T-cell (primary cell): ENCODE measurements at places on chromosomes 7 and 10. TPM values are rescaled to one million over a fixed set of nuclear protein-coding genes. Genes with fewer than 3 reads are reported as not detected.

DNA sequence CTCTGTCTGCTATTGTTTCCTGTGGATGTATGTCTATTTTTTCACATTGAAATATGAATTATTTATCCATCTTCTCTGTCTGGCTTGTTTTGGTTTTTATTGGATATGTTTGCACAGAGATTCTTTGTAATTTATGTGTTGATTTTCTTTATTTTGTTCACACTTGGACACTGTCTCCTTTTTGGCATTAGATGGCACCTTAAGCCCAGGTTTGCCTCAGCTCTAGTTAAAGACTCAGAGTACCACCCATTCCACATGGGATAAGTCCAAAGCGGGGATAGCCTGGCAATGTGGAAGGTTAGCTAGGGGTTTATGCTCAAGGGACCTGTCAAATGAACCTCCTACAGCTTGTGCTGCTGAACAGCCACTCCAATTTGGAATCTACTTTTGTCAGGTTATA is 14.1 kb downstream of the FEZF1 start:
- no peak overlapping the region for H3K4me3 ChIP-seq
- no peak overlapping the region for H3K27ac ChIP-seq
- no peaks in the 10 kb centered on the region for H3K36me3 ChIP-seq
- no peak for DNase-seq
- H3K4me1 ChIP-seq: no peaks in the 10 kb centered on the region
- no peaks in the 10 kb centered on the region for H3K27me3 ChIP-seq

DNA sequence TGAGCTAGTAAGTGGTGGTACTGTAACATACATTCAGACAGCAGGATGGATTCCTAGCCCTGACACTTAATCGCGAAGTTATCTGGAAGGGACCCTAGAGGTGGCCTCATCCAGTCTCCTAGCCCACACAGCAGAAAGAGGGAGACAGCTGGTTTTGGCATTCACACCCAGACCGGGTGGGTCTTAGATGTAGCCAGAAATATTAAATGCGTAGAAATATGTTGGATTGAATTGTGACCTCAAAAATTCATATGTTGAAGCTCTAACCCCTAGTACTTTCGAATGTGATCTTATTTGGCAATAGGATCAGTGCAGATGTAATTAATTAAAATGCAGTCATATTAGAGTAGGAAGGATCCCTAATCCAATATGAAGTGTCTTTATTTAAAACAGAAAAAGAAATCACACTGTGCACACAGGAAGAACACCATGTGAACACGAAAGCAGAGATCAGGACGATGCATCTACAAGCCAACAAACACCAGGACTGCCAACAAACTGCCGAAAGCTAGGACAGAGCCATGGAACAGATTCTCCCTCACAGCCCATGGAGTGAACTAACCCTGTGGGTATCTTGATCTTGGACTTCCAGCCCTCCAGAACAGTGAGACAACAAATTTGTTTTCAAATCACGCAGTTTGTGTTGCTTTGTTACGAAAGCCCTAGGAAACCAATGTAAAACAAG is 2.9 kb upstream of the XPNPEP1 start:
- no peaks in the 10 kb centered on the region for H3K36me3 ChIP-seq
- no peak overlapping the region for H3K4me3 ChIP-seq
- H3K4me1 ChIP-seq: peaks cover 27% of the 10 kb centered on the region
- H3K27me3 ChIP-seq: no peaks in the 10 kb centered on the region
- no peak for DNase-seq

EXOC4 gene
- 108 TPM for total RNA-seq

OAT gene
- 23.2 TPM for total RNA-seq

GRCh38 chr10:6072215-6072934 is 10.2 kb upstream of the IL2RA start:
- H3K4me1 ChIP-seq: peaks cover 49% of the 10 kb centered on the region
- no peak for DNase-seq
- H3K36me3 ChIP-seq: no peaks in the 10 kb centered on the region

- no peak for DNase-seq
- no peaks in the 10 kb centered on the region for H3K36me3 ChIP-seq
- no peak overlapping the region for H3K27ac ChIP-seq
- no peak overlapping the region for H3K4me3 ChIP-seq
Measured at GRCh38 chr7:108003599-108003935, 606 bp upstream of the LAMB1 start.

OPALIN gene
- not detected for total RNA-seq

- no peak overlapping the region for H3K4me3 ChIP-seq
- peaks cover 13% of the 10 kb centered on the region for H3K4me1 ChIP-seq
- H3K27ac ChIP-seq: no peak overlapping the region
- peaks cover 18% of the 10 kb centered on the region for H3K36me3 ChIP-seq
- DNase-seq: no peak
Measured at GRCh38 chr7:130907439-130907838, 173.4 kb upstream of the KLF14 start.

ZNF365 gene
- 2.3 TPM for total RNA-seq

DNA sequence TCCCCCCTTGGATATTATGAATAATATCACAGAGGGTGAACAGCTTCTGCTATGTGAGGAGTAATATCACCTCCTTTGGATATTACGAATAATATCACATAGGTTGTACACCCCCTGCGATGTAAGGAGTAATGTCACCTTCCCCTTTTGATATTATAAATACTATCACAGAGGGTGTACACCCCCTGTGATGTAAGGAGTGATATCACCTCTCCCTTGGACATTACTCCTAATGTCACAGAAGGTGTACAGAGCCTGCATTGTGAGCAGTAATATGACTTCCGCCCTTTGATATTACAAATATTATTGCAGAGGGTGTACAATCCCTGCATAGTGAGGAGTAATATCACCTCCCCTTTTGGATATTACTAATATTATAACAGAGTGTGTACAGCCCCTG is 9.2 kb upstream of the TMEM225B start:
- H3K36me3 ChIP-seq: no peaks in the 10 kb centered on the region
- no peak for DNase-seq
- H3K27me3 ChIP-seq: no peaks in the 10 kb centered on the region
- H3K4me1 ChIP-seq: no peaks in the 10 kb centered on the region

ARHGAP22 gene
- total RNA-seq: 2.2 TPM

DNA sequence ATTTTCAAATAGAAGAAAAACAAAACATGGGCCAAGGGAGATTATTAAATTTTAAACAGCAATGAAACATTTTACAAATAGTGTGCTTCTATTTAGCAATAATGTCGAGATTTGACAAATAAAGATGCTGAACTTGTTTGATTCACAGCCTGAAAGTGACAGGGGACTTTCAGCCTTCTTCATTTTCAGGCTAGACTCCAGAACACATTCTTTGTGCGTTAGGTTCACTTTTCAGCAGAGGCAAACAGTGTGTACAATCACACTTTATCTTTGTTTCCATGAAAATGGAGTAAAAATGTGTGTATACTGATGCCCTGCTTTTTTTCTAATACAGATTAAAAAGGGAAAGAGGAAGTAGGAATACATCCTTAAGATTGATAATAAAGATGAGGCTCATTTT is 35.6 kb downstream of the FAM171A1 start:
- no peak for DNase-seq
- H3K4me3 ChIP-seq: no peak overlapping the region
- peaks cover 10% of the 10 kb centered on the region for H3K27me3 ChIP-seq
- no peak overlapping the region for H3K27ac ChIP-seq
- H3K36me3 ChIP-seq: no peaks in the 10 kb centered on the region

DNA sequence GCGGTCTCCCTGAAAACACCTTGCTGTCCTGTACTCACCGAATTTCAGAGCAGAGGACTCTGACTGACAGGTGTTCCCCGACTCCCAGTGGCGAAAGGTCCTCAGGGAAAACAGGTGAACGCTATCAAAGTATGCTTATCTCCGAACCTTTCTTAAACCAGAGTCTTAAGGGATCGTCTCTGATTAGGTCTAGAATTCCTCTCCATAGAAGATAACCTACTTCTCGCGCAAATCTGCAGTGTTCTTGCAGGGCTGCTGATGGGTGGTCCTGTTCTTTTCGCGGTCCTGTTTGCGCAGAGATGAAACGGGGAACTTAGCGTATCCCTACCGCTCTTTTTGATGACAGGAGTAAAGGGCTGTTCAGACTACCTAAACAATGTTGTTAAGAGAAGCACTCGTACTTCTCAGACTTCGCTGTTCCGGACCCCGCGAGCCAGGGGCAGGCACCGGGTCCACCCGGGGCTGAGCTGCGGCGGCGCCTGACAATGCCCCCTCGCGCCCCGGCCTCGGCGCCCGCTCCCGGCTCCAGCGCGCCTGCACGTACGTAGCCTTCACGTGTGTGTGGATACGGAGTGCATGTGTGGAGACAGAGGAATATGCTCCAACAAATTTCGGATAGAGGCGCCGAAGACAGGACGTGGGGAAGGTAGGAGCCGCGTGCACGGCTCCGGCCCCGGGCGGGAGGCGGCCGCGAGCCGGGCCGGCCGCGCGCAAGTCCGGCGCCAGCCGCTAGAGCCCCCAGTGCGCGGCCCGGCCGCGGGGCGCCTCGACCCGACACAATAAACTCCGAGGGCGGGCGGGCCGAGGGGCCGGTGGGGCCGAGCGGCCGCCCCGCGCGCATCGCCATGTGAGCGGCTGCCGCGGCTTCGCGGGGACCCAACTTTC is 766 bp upstream of the ZMYND11 start:
- H3K4me1 ChIP-seq: peaks cover 20% of the 10 kb centered on the region
- no peaks in the 10 kb centered on the region for H3K27me3 ChIP-seq
- no peaks in the 10 kb centered on the region for H3K36me3 ChIP-seq
- H3K4me3 ChIP-seq: peak overlapping the region; percentile 50
- H3K27ac ChIP-seq: peak overlapping the region; percentile 53

GPRIN2 gene
- total RNA-seq: not detected

DNA sequence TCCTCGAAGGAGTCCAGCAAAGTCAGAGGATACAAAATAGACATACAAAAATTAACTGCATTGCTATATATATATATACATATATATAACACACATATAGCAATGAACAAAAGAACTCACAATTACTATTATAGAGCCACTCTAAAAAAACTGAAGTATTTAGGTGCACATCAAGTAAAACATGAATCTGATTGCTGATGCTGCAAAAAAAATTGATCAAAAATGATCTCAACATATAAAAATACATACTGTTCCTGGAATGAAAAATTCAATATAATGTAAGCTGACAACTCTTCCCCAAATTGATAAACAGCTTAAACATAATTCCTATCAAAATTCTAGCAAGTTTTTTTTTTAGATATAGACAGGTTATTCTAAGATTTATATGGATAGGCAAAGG is 126.8 kb downstream of the ALOX5 start:
- no peak overlapping the region for H3K4me3 ChIP-seq
- no peak overlapping the region for H3K27ac ChIP-seq
- no peaks in the 10 kb centered on the region for H3K4me1 ChIP-seq
- no peak for DNase-seq
- H3K27me3 ChIP-seq: no peaks in the 10 kb centered on the region

PVRIG gene
- 46.9 TPM for total RNA-seq

- H3K4me1 ChIP-seq: no peaks in the 10 kb centered on the region
- DNase-seq: no peak
- peaks cover 22% of the 10 kb centered on the region for H3K27me3 ChIP-seq
- no peaks in the 10 kb centered on the region for H3K36me3 ChIP-seq
Measured at GRCh38 chr7:45687721-45688120, 113.6 kb downstream of the ADCY1 start.

DNA sequence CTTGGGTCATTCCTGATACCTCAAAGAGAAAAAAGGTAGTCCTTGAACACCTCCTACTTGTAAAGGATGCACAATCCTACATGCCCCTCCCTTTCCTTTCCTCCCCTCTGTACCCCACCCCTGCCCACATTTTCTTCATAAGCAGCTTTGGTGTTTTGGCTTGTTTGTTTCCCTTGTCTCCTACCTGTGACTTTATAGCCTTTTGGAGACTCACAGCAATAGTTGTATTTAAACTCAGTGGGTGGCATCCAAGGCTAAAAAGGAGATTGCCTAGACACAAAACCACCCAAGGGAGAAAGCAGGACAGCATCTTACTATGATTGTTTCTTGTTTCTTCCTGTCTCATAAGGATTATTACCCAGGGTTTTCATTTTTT is 63.4 kb downstream of the EGFR start:
- no peaks in the 10 kb centered on the region for H3K27me3 ChIP-seq
- DNase-seq: no peak
- H3K27ac ChIP-seq: no peak overlapping the region

- DNase-seq: no peak
- no peaks in the 10 kb centered on the region for H3K27me3 ChIP-seq
- H3K4me3 ChIP-seq: no peak overlapping the region
Measured at GRCh38 chr7:23622506-23622925, 25.3 kb downstream of the CCDC126 start.

IL15RA gene
- total RNA-seq: 10.1 TPM

ATOH7 gene
- not detected for total RNA-seq

DNA sequence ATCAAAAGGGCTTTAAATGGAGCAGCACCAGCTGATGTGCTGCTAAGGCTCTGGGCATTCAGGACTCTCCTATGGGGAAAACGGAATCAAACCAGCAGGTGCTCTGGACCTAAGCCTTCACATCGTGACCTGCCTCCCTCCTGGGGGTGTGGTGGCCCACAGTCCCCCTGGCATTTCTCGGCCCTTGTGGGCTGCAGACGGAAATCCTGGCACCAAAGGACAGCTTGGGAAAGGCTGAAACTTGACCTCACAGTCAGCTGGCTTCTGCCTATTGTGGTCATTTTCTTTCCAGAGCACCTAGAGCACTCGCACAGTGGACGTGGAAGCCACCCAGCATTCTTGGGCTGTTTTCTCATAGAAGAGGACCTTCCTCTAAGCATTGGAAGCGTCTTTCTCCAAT is 74.8 kb downstream of the TPST1 start:
- no peak for DNase-seq
- H3K27me3 ChIP-seq: no peaks in the 10 kb centered on the region
- no peak overlapping the region for H3K4me3 ChIP-seq
- H3K4me1 ChIP-seq: no peaks in the 10 kb centered on the region
- H3K27ac ChIP-seq: no peak overlapping the region

- H3K27me3 ChIP-seq: no peaks in the 10 kb centered on the region
- DNase-seq: no peak
- no peaks in the 10 kb centered on the region for H3K36me3 ChIP-seq
- H3K4me3 ChIP-seq: no peak overlapping the region
- H3K27ac ChIP-seq: no peak overlapping the region
- no peaks in the 10 kb centered on the region for H3K4me1 ChIP-seq
Measured at GRCh38 chr10:106557951-106558733, 606.4 kb downstream of the SORCS1 start.
